Stimulated activated CD4-positive, alpha-beta T cell treated with anti-CD3 and anti-CD28 coated beads, Interleukin-12 subunit alpha, Interleukin-12 subunit beta, amount 100 ng/mL, for 4 hours (primary cell): ENCODE measurements at places on chromosomes 2 and 18.

DNA sequence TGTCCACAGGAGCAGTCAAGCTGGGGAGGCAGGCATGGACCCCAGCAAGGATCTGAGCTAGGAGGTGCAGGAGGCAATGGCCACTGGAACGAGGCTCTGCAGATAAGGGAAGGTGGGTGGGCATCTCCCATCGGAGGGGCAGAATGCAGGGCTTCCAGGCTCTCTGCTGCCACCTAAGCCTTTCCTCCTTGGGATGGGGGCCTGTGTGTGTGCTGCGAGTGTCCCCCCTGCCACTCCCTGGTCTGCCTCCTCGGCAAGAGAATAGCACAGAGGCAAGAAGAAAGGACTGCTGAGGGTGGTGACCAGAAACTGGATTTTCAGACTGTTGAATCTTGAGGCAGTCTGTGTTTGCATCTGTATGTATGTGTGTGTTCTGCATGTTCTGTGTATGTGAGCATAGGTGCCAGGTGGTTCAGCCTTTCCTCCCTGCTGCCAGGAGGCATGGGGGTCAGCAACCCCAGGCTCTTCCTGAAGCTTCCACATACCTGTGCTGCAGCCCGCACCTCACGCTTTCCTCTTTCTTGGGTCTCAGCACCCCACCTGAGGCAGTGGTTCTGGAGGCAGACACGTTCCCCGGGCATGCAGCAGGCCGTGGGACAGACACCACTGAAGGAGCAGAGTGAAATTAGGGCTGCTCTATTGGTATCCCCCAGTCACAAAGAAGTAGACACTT lies 86.7 kb downstream of the EPAS1 start:
- DNase-seq, result no peak

DNA sequence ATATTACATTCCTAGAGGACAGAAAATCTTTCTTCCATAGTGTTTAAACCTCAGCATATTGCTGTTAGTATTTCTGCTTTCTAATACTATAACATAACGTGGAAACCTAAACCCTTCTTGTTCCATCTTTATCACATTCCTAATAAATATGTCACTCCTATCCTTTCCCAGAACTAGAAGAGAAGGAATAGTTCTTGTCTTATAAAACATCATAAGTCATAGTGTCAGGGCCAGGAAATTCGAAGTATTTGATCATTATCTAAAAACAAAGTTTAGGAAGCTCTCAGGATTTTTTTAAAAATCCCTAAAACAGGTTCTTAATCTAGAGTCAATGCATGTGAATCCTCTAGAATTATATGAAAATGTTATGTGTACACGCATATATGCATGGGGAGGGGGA lies 2.0 kb downstream of the NHEJ1 start:
- DNase-seq, result no peak

DNA sequence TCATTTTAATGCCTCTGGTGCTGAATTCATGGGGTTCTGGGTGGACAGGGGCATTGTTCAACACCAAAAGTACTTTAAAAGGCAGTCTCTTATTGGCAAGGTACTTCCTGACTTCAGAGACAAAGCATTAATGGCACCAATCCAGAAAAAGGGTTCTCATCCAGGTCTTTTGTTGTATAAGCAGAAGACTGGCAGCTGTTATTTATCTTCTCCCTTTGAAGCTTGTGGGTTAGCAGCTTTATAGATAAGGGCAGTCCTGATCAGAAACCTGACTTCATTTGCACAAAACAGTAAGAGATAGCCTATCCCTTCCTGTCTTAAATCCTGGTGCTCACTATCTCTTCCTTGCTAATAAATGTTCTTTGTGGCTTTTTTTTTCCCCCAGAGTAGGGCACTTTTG lies 68.8 kb downstream of the VPS54 start:
- DNase-seq, result no peak

- no peak for DNase-seq
These were observed 258.4 kb downstream of the PLCL1 start for GRCh38 chr2:198062826-198063225.

DNA sequence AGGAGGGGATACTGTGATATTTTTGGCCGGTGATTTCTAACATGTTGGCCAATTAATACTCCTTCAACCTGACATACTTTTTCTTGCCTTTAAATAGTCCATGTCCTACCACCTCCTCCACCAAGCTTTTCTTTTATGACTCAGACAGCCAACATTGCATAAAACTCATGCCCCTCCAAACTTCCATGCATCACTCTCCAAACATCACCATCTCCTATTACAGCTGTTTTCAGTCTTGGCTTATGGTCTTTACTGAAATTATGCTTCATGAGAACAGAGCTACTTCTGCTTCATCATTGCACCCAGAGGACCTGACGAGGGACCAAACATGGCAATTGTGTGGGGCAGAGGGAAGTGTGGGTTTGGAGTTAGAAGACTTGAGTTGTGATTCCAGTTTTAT lies 305.4 kb downstream of the LPIN1 start:
- no peak for DNase-seq

DNA sequence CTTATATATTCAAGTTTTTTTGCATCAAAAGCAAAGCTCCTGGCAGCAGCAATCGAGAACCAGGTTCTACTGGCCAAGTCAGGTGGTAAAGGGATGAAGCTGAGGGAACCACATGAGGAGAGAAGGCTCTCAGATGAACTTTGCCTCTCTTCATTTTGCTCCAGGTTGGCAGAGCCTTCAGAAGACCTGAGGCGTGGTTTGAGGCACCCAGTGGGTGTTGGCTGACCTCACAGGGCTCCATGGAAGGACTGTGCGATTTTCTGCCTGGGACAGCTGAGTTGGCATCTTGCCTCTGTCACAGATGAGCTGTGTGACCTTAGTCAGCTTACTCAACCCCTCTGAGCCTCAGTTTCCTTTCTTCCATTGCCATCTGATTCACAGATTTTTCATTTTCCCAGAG lies 89.0 kb downstream of the INSIG2 start:
- DNase-seq, result no peak

- peak; percentile 8 for DNase-seq
These were observed 1.2 kb downstream of the KIF5C start for GRCh38 chr2:148876202-148876594.

GRCh38 chr2:86512034-86512433 lies 51.2 kb downstream of the CHMP3 start:
- no peak for DNase-seq

GRCh38 chr2:194602750-194603149 lies 1054.3 kb upstream of the SLC39A10 start:
- DNase-seq, result no peak

GRCh38 chr2:214297423-214297822 lies 113.4 kb upstream of the VWC2L start:
- DNase-seq, result no peak

- no peak for DNase-seq
These were observed 89.5 kb upstream of the NCK2 start for GRCh38 chr2:105655244-105655643.

GRCh38 chr2:41194230-41194629 lies 742.3 kb upstream of the SLC8A1 start:
- DNase-seq, result no peak

DNA sequence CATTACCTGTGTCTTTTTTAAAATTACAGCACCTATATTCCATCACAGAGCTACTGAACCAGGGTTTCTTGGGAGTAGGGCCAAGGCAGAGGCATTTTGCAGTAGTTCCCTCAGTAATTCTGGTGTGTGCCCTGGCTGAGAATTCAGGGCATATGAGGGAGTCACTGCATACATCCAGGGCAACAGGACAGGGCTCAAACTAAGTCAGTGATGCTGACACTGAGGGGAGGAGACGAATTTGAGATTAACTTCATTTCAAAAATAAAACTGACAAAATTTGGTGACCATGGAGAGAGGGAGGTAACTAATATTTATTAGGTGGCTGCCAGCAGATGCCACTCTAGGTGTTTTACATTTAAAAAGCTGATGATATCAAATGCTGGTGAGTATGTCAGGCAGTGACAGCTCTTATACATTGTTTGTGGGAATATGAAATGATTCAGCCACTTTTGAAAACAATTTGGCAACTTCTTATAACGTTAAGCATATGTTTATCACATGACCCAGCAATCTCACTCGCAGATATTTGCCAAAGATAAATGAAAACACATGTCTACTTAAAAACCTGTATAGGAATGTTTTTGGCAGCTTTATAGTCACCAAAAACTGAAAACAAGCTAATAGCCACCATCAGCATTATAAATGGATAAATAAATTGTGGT lies 20.3 kb downstream of the STRADB start:
- no peak for DNase-seq

DNA sequence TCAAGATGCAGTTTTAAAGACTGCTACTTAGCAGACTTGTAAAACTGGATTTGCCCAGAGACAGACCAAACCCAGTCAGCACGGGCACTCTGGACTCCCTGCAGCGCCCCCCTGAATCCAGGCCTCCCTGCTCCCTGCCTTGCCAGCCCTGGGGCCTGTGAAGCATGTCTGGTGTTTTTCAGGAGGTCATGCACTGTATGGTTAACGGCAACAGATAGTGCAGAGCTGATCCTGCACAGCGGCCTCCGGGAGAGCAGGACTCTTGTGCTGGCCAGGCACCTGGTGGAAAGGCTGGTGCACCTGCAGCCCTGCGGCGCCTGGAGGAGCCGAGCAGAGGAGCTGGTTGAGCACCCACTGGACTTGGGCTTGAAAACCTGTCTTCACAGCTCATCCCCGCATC lies 30.4 kb downstream of the HDAC4 start:
- DNase-seq, result no peak

DNA sequence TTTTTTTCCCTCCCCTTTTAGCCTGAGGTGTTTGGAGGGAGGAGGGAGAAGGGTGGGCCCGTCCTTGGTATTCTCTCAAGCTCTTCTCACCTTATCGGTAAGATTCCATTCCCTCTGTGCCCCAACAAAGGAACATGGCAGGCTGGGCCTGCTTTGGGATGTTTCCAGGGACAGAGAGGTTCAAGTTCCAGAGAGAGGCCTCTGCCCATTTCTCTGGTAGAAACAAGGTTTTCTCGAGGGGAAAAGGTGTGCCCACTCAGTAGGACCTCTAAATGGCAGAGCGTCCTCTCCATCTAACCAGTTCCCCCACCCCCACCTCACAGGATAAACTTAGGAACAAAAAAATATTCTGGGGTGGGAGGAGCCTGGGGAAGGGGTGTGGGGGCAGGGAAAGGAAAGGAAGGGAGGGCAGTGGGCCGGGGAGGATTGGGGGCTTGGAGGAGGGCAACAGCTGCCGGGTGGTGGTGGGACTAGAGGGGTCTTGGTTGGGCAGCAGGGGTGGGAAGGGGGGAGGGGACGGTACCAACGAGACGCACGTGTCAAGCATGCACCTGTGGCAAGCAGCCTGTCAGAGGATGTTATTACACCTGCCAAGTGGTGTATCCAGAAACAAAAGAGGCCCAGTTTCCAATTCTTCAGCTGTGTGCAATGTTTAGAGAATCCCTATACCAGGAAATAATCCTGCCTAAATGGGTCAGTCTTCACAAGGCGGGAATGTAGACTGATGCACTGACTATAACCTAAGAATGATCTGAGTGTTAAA lies 2.1 kb downstream of the PCBP1 start:
- DNase-seq, result peak; percentile 50

GRCh38 chr2:120929829-120930228 lies 194.2 kb downstream of the GLI2 start:
- DNase-seq, result no peak

DNA sequence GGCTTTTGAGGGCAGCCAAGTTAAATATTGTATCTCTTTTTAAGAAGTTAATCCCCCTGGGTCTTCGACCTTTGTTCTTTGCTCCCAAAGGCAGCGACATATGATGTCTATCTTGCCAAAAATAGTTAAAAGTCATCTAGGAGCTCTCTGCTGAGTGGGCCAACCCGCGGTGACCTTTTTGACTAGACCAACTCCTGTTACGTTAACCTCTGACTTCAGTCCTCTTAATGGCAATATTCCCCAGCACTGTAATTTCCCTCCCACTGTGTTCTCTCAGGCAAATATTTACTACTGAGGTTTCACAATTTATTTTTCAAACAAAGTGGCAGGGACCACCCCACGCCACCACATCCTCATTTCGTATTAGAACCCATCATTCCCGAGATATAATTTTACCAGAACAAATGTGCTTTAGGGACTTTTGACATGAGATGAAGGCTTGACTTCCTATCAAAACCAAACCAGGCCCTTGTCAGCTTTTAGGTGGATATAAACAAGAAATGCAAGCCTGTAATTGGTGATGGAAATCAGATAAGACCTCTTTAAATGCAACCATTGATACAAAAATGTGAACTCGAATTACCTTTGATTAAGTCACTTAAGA lies 764.7 kb downstream of the SATB2 start:
- no peak for DNase-seq

- peak; percentile 28 for DNase-seq
These were observed 821 bp upstream of the EPHA4 start for GRCh38 chr2:221572821-221573429.

DNA sequence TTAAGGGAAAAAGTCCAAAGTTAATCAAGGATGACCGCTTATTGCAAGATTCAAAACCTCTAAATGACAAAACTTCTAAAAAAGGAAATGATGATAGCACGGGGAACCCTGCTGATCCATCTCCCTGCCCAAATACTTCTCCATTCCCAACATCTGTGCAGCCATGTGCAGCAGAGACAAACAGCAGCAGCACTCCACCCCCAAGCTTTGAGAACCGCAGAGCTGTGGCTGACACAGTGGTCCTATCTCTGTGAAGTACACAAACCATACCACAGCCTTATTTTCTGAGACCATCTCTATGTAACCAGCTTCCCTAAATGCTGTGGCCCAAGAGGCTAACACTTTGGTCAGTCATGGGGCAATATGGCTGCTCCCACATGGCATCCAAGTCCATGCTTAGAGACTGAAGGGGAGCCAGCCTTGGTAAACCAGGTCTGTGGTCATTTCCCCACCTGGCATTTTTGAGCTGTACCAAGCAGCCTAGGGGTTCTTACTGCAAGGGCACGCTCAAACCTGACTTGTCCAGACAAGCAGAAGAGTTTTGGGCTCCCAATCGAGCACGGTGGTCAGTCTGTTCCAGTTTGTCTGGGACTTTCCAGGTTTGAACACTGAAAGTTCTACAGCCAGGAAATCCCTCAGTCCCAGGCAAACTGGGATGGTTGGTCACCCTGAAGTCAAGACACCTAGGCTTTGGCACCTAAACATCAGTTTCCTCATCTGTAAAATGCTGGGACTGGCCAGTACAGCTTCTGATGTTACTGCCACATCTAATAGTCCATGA lies 17.1 kb upstream of the NFE2L2 start:
- DNase-seq, result no peak

DNA sequence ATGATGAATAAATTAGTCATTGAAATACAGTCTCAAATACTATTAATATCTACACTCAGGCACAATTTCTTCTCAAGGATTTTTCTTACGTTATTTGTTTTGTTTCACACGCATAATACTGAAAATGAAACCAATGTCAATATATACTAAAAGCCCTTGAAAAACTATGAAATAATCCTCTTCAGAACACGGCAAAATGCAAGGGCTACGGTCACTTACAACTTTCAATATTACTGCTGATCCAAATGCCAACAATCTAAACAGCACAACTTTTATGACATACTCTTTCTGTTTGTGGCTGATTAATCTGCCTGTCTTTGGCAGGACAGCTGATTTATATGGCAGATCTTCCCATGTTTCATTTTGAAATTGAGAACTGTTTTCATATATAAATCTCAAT lies 68.3 kb downstream of the LRPPRC start:
- no peak for DNase-seq

- DNase-seq, result no peak
These were observed 104.2 kb downstream of the TGIF1 start for GRCh38 chr18:3554091-3554601.
